ENCODE measurements at places on chromosomes 11 and 22.
A peak's percentile ranks its signal among the peaks of the same experiment; 100 is the strongest.

GRCh38 chr11:12556788-12557384 lies 117.3 kb upstream of the TEAD1 start:
- DNase-seq = no peak

GRCh38 chr22:22547692-22548300 lies 11.3 kb downstream of the PRAME start:
- no peak for DNase-seq

GRCh38 chr22:21443057-21443734 lies 24.0 kb upstream of the TMEM191C start:
- DNase-seq = peak; percentile 3

DNA sequence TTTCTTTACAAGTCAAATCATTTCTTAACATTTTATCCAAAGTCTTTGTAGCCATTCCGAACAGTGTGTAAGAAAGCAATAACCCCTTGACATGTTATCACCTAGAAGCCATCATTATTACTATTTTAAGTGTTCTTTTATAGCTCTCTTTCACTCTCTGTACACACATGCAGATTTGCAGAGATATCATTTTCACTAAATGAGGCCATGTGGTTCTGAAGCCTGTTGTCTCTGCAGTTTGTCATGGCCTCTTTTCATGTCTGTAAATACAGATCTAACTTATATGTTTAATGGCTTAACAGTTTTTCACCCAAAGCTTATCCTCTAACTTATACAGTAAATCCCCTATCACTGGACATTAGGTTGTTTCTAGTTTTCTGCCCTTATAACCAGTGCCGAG lies 166.8 kb downstream of the MYO18B start:
- no peak for DNase-seq

GRCh38 chr11:36540998-36541397 lies 26.8 kb upstream of the RAG1 start:
- DNase-seq = peak; percentile 27

GRCh38 chr11:28702450-28702790 lies 594.2 kb downstream of the METTL15 start:
- DNase-seq = no peak

- DNase-seq = no peak
Measured at GRCh38 chr11:3073029-3073435, 15.8 kb upstream of the CARS1 start.

DNA sequence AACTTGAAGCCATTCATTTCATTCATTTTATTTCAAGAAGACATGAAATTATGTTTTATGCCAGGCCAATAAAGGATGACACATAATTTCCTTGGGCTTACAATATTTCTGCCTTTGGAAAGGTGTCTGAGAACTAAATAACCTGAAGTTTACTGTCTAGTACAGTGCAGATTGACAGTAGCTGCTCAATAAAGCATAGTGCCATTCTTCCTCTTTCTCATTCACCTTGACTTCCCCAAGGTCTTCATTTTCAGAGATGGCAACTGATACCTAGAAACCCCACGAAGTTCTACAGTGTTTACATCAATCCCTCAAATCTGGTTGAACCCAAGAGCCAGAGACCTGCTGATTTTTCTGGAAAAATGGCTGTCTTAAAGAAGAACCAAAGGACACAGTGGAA lies 144.3 kb upstream of the SYN3 start:
- DNase-seq = no peak

GRCh38 chr22:18978506-18978905 lies 42.4 kb upstream of the PRODH start:
- no peak for DNase-seq

GRCh38 chr11:35281169-35281688 lies 138.1 kb downstream of the SLC1A2 start:
- DNase-seq = no peak

GRCh38 chr11:67022961-67023956 lies at the start of gene SYT12:
SYT12 (plus strand) TSS chr11:67023134; CDS start chr11:67030145, 7,011 bp downstream.
- DNase-seq = no peak

DNA sequence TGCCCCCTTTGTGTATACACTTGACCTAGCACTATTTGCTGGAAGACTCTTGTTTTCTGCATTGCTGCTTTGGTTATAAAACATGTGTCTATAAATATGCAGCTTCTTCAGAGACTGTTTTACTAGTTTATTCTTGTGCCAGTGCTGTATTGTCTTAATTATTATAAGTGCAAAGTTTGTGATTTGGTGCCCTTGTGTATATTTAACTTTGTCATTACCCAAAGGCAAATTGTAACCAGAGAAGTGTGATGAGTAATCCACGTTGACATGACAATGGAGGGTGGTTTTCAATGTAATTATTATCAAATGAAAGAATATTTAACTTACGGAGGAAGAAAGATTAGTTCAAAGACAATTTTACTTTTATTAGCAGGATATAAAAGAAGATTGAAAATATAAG lies 75.0 kb upstream of the PRODH start:
- no peak for DNase-seq

GRCh38 chr11:74689666-74690065 lies 41.6 kb downstream of the CHRDL2 start:
- DNase-seq = no peak

DNA sequence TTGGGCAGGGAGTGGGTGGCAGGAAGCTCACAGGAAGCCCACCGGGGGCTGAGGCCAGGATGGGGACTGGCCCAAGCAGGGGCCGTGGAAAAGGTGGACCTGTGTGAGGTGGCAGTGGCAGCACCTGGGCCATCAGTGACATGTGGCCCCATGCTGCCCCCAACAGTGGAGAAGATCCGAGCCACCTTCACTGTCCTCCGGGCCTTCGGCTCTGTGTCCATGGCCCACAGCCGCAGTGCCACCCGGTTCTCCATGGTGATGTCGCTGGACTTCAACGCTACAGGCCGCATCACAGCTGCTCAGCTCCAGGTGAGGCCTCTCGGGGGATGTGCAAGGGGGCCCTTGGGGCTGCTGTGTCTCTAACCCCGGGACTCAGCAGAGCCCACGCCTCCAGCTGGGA lies 37.9 kb downstream of the MYO18B start:
- no peak for DNase-seq

- no peak for DNase-seq
Measured at GRCh38 chr11:127825183-127825582, 762.2 kb downstream of the ETS1 start.

DNA sequence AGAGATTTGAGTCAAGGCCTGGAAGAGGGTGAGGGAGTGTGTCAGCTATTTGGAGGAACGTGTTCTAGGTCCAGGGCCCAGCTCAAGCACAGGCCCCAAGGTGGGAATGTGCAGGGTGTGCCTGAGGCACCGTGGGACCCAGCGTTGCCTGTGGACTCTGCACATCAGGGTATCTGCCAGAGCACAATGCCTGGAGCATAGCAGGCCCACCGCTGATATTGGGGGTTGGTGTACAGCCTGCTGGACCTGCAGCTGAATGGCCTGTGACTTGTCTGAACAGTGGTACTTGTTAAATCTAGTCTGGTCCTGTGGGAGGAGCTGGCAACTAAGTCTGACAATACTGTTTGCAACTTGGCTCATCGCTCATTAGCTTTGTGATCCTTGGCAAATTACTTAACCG lies 131.7 kb downstream of the GRIK4 start:
- no peak for DNase-seq

- DNase-seq = peak; percentile 40
Measured at GRCh38 chr11:57459164-57460021, 935 bp upstream of the RTN4RL2 start.

GRCh38 chr11:15227011-15227410 lies 112.3 kb downstream of the INSC start:
- DNase-seq = no peak

DNA sequence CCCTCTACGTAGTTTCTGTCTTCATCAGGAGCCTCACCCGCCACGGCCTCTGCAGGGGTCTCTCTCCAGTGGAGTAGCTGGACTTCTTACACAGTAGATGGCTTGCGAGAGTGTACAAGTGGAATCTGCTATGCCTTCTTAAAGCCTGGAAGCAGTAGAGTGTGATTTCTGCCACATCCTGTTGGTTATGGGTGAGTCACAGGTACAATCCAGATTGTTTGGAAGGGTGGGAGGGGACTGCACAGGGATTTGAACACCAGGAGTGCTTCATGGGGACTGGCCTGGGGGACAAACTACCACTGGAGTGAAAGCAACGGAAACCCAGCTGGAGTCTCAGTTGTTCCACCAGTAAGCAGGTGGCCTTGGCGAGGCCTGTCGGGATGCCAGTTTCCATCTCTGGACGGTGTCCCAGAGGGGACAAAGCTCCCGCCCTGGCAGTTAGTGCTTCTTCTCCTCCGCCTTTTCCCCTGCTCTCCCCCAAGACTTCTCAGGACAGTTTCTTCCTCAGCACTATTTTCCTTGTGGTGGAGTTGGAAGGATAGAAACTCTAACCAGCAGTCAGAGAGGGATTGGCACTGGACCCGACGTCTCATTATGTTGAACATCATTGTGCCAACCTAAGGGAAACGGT lies 85.0 kb upstream of the RCN1 start:
- DNase-seq = no peak

GRCh38 chr11:69134957-69135356 lies 20.8 kb upstream of the SMIM38 start:
- no peak for DNase-seq

DNA sequence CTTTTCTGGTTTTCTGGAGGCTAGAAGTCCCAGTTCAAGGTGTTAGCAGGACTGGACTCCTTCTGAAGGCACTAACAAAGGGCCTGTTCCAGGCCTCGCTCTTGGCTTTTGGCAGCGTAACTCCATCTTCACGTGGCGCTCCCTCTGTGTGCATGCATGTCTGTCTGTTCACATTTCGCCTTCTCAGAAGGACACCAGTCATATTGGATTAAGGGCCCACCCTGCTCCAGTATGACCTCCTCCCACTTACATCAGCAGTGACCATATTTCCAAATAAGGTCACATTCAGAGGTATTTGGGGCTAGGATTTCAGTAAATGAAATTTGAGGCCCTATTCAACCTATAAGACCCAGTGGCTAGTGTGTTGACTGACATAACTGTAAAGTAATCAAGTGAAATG lies 20.0 kb downstream of the APLP2 start:
- no peak for DNase-seq

- DNase-seq = no peak
Measured at GRCh38 chr11:94533206-94533605, 10.5 kb upstream of the FUT4 start.

- DNase-seq = no peak
Measured at GRCh38 chr22:45468872-45469271, 33.8 kb upstream of the FBLN1 start.

GRCh38 chr11:26842478-26843282 lies 120.8 kb upstream of the SLC5A12 start:
- DNase-seq = no peak

GRCh38 chr22:26409719-26410335 lies 19.2 kb upstream of the ASPHD2 start:
- DNase-seq = no peak

DNA sequence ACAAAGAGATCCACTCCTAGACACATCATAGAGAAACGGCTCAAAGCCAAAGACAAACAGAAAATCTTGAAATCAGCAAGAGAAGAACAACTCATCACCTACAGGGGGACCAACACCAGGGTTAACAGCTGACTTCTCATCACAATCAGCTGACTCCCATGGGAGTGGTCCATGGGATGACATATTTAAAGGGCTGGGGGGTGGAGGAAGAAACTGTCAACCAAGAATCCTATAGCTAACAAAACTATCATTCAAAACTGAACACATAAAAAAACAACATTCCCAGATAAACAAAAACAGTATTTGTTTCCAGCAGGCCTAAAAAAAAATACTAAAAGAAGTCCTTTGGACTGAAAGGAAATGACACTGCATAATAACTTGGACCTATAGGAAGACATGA lies 86.7 kb downstream of the APOL5 start:
- DNase-seq = no peak

DNA sequence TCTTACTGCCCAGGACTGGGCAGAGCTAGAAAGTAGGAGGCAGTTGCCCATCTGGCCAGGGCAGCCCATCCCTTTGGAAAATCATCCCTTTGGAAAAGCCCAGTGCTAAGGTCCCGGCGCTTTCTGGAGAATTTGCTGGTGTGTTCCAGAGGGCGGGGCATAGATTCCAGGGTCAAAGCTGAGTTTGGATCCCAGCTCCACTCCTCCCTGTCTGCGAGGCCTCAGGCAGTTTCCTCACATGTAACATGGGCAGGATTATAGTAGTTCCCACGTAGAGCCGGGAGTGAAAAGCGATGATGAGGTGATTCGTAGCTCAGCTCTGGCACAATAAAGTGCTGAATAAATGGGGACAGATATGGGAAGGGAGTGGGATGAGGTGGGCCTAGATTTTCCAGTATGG lies 31.4 kb upstream of the LRRC10B start:
- no peak for DNase-seq

DNA sequence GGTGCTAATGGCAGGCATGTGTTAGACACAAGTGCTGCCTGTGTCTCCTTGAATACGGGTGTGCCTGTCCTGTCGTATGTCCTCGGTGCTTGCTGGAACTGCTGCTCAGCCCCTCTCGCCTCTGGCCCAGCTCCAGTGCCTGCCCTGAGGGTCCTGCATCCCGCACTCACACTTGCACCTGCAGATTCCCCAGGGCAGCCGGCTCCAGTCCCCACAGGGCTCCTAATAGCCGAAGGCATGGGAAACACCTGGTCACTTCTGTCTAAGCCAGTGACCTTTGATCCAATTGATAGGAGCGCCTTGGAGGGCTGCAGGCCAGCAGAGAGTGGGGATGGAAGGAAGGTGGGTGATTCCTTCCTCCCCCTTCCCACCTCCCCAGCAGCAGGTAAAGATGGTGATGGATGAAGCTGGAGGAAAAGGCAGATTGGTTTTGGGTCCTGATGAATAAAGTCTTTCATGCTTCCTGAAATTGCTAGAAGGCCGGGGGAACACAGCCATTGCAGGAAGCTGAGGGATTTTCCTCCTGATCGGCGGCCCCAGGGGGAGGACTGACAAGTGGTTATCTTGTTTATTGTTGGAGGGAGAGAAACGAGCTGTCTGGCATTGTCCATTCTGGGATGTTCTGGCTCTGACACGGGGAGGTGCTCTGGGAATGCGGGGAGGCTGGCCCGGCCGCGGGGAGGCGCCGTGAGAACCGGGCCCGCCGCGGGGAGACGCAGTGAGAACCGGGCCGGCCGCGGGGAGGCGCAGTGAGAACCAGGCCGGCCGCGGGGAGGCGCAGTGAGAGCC lies 110.9 kb upstream of the B3GAT1 start:
- no peak for DNase-seq

GRCh38 chr11:129131316-129131715 lies 60.8 kb downstream of the ARHGAP32 start:
- DNase-seq = no peak

DNA sequence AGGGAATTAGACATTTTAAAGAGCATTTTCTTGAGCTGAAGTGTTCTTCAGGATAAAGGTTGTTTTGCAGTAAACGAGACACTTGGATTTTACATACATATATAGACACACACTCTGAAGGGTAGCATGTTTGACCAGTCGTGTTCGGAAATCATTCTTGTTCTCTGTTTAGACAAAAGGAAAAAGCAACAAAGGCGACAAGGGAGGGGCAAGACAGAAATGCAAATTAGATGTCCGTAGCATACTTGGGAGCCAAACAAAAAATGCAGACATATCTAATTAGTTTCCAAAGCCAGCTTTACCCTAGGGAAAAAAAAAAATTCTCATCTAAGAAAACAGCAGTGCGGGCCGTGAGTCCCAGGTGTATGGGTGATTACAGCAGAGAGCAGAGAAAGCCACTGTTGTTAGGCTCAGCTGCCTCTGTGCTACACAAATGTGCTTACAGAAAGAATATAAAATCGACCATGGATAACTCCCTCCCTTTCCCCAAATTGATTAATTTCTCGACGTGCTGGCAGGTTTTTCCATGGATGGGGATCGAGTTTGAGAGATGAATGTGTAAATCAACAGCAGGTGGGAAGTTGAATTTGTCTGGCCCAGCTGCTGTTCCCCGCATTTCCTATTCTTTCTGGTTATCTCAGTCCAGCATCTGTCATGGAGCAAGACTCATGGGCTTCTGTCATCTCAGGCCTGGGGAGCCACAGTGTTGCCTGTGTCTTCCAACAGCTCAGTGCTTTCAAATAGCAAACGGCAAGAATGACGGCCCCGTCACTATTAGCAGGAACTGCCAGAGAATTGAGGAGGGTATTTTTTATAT lies 176.5 kb upstream of the TTC12 start:
- no peak for DNase-seq
